ENCODE measurements at places on chromosomes 1 and 21.

DNA sequence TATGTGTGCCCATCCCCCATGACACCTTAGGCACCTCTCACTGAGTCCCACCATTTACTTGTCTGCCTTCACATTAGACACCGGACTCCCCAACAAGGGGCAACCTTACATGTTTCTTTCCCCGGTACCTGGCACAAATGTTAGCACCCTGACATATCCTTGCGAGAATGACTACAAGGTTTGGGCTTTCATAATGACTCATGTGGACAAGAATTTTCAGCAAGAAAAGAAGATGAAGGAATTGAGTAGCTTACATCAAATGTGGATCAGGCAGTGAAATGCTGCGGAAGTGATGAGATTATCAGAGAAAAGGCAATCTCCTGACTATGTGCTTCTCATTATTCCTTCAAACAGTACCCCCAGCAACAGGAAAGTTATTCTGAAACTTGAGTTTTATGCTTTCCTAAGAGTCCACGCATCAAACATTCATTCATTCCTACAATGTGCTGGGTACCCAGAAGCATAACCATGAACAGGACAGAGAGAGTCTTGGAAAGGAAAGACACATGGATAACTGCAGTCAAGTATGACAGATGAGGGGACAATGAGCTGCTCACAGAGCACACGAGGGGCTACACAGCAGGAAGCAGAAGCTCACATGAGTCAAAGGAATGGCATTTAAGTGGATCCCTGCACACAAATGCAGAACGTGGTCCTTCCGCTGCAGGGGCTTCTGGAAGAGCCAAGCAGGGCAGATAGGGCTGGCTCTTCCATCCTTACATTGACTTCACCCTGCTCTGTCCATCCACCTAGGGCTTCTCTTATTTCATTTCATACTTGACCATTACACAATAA lies 112.1 kb downstream of the PCNX2 start:
- no peak for ATAC-seq

DNA sequence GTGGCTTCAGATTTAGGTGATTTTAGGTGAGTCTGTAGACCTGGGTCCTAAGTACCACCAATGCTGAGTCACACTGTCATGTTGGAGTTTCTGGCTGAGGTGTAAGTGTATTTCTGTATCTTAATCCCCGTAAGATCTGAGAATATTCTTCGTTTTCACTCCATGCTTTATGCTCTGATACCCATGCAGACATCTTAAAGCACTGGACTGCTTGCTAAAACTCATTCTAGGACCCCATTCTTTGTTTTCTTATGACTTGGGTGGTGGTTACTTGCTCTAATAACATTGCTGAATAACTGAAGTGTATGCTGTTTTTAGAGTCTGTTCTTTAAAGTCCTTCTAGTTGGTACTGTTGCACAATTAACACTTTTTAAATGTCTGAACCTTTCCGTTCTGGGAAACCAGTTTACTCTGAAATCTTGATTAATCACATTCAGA lies 36.6 kb downstream of the CDC42 start:
- ATAC-seq: peak; percentile 60

- ATAC-seq: no peak
These were observed 51.4 kb upstream of the SIM2 start for GRCh38 chr21:36647279-36648093.

DNA sequence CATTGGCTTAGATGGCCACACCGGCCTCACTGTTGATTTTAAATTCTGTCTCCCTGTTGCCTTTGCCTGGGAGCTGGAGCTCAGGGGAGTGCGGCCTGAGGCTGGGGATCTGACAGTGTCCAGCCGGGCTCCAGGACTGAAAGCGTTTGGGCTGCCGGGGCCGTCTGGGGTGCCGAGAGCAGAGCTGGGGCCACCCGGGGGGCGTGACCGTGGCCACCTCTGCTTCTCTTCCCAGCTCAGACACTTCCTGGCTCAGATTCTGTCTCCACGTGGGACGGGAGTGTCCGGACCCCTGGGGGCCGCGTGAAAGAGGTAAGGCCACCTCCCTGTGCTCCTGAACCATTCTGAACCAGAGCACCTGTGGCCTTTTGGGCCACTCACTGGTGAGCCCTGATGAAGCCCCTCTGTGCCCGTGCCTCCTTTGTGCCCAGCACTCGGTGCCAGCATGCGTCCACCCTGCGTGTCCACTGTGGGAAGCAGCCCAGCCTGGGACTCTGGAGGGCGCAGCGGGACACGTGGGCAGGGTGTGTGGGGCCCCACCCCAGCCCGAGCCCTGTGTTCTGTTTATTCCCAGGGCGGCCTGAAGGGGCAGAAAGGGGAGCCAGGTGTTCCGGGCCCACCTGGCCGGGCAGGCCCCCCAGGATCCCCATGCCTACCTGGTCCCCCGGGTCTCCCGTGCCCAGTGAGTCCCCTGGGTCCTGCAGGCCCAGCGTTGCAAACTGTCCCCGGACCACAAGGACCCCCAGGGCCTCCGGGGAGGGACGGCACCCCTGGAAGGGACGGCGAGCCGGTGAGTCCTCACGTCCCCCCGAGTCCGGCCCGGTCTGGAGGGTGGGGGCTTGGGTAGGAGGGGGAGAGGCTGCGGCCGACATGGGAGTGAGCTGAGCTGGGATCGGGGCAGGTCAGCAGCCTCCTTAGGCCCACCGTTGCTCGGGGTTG lies 64.8 kb downstream of the SLC19A1 start:
- ATAC-seq: no peak

DNA sequence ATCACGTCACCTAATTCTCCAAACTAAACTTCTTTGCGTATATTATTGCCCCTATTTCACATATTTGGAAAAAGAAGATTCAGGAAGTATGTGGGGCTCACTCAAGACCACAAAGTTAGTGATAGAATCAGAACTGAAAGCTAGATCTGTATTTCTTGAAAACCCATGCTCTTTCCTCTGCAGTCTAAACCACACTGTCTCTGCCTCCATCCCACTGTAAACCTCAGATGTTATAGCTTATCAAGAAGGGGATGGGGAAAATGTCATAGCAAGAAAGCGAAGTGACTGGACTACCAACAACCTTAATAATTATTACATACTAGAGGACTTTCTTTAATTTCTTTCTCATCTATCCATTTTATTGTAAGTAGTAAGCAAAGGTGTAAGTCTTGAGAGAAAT lies 257.7 kb upstream of the SGIP1 start:
- ATAC-seq: peak; percentile 68

Measured in activated CD4-positive, CD25-positive, alpha-beta regulatory T cell treated with anti-CD3 and anti-CD28 coated beads, Interleukin-2, amount 50 U/mL, for 24 hours (primary cell).